ENCODE measurements at places on chromosomes 16 and 17. TPM values are rescaled to one million over a fixed set of nuclear protein-coding genes. Genes with fewer than 3 reads are reported as not detected.

Gene HSD17B1
- polyA plus RNA-seq = 5.2 TPM

Gene UBN1
- polyA plus RNA-seq = 15.4 TPM

Gene EFNB3
- polyA plus RNA-seq = 0.54 TPM

Gene PTX4
- not detected for polyA plus RNA-seq

Gene KCNH6
- polyA plus RNA-seq = 0.06 TPM

Gene SRL
- 2.7 TPM for polyA plus RNA-seq

Gene CA5A
- polyA plus RNA-seq = not detected

Gene C17orf75
- polyA plus RNA-seq = 6.7 TPM
